ENCODE measurements at places on chromosomes 13 and 19.
A peak's percentile ranks its signal among the peaks of the same experiment; 100 is the strongest.

GRCh38 chr13:35894636-35895035 is 236.5 kb downstream of the DCLK1 start:
- no peak for DNase-seq

- DNase-seq: peak; percentile 38
These were observed 60.7 kb downstream of the ZNF429 start for GRCh38 chr19:21566073-21566472.

- DNase-seq: peak; percentile 12
These were observed 150.0 kb downstream of the RAP2A start for GRCh38 chr13:97583907-97584497.

DNA sequence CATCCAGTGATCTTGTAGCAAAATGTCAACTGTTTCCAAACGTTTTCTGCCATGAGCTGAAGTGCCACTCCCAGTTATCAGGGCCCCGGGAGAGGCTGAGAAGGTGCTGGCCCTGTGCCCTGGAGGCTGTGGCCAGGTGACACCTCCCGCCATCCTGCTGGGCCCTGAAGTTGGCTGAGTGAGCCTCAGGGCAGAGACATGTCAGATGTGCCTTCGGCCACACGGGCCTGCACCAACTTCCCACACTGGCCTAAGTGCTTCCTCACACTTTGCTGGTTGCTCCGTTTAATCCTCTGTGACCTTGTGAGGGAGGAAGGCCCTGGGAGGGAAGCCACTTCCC is 4.8 kb downstream of the ADPRHL1 start:
- DNase-seq: peak; percentile 7

DNA sequence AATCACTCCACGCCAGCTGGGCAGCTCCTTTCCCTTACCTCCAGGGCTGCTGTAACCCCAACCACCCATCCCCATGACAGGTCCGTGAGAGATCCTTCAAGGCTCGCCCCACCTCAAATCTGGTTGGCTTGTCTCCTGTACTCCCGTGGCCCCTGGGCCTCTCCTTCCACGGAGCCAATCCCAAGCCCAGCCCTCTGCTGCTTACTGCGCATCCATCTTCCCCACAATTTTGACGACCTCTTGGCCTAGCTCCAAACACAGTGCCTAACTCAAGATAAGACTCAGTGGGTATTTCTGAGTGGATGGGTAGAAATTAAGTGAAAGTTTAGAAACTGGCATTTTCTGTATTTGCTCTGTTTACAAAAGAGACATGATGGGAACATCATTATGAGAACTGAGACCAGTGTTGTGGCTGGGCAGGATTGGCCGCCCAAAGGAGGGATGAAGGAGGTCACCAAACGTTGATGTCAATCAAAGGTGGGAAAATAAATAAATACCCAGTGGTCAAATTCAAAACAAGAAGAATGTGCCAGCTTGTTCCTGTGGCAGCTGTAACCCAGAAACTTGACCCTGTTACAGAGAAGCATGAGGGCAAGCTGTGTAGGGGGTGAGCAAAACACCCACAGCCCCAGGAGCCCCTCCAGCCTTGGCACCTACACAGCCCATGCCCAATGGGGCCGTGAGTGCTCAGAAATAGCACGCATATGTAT is 162.2 kb downstream of the ABCC4 start:
- DNase-seq: peak; percentile 49

GRCh38 chr13:112464720-112465119 is 88.6 kb downstream of the SPACA7 start:
- no peak for DNase-seq

DNA sequence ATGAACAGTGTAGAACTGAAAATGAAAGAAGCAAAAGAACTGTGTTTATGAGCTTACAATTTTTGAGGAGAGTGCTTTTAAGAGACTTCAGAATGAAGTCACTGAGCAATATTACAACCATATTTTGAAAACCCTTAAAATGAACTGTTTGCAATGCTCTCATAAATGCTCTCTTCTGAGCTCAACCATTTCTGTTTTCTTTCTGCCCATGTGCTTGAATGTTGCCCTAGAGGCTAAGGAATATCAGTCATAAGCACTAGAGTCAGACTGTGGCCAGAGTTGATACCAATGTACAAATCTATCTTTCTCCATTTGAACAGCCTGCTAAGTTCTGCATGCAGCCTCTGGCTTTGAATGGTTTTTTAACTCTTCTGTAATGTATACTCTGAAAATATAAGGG is 1092.8 kb downstream of the PCDH9 start:
- no peak for DNase-seq

- DNase-seq: no peak
These were observed 1600.9 kb upstream of the MIR17HG start for GRCh38 chr13:89746554-89746953.

DNA sequence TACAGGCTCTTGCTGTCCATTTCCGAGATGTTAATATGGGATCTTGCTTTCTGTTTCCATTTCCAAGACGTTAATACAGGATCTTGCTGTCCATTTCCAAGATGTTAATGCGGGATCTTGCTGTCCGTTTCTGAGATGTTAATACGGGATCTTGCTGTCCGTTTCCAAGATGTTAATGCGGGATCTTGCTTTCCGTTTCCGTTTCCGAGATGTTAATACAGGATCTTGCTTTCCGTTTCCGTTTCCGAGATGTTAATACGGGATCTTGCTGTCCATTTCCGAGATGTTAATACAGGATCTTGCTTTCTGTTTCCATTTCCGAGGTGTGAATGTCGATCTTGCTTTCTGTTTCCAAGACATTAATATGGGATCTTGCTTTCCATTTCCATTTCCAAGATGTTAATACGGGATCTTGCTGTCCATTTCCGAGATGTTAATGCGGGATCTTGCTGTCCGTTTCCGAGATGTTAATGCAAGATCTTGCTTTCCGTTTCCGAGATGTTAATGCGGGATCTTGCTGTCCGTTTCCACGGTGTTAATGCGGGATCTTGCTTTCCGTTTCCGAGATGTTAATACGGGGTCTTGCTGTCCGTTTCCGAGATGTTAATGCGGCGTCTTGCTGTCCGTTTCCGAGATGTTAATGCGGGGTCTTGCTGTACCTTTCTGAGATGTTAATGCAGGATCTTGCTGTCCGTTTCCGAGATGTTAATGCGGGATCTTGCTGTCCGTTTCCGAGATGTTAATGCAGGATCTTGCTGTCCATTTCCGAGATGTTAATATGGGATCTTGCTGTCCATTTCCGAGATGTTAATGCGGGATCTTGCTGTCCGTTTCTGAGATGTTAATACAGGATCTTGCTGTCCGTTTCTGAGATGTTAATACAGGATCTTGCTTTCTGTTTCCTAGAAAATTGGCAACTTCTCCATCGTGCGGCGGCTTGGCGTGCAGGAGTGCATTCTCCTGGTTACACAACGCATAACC is 38.3 kb downstream of the PEX11G start:
- DNase-seq: peak; percentile 38

GRCh38 chr13:99796175-99796819 is 175.3 kb downstream of the ZIC5 start:
- peak; percentile 75 for DNase-seq

GRCh38 chr19:49469828-49470614 is 4.0 kb upstream of the FLT3LG start:
- DNase-seq: peak; percentile 90

DNA sequence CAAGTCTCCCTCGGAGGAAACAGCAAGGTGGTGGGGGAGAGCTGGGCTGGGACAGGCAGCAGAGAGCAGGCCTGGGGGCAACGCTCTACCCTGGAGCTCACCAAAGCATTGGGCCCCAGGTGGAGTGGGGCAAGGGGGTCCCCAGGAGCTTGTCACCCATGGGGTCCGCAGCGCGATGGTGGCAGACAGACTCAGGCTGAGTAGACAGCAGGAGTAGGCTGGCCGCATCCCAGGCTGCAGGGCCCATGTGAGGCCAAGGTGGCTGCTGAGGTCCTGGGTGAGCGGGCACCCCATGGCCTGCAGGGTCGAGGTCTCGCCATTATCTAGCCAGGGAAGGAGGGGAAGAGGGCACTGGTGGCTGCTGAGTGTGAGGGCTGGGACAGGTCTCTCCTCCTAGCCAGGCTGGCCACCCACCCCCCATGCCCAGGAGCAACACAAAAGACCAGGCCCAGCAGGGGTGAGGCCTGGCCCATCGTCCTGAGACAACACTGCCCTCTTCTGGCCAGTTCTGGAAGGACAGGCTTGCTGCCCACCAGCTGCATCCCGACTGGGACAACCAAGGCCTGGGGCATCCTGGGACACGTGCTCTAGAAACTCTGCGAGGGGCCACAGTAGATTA is 33.1 kb downstream of the CEBPG start:
- DNase-seq: peak; percentile 82

- no peak for DNase-seq
These were observed 6.0 kb downstream of the EEF2 start for GRCh38 chr19:3979289-3979673.

Measured in hematopoietic multipotent progenitor cell treated with erythropoietin and hydrocortisone succinate and interleukin-3 and kit ligand, for 4 days (in vitro differentiated cells).